ENCODE measurements at places on chromosomes 2 and 18.
A peak's percentile ranks its signal among the peaks of the same experiment; 100 is the strongest.

DNA sequence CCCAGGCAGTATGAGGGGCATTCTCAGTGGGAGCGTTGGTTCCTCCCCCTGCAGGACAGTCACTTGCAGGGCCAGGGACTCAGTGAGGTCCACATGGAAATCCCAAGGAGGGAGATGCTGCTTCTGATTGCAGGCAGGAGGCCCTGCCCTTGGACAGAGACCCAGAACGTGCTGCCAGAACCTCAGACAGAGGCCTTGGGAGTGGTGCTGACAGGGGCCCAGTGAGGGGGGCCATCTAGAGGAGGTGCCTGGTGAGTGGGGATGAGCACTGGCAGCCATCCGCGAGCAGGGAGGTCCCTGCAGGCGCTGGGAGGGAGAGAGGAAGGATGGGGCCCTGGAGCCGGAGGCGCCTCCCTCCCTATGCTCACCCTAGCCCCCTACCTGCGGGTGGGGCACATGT lies 133.1 kb downstream of the DYSF start:
- DNase-seq = no peak

DNA sequence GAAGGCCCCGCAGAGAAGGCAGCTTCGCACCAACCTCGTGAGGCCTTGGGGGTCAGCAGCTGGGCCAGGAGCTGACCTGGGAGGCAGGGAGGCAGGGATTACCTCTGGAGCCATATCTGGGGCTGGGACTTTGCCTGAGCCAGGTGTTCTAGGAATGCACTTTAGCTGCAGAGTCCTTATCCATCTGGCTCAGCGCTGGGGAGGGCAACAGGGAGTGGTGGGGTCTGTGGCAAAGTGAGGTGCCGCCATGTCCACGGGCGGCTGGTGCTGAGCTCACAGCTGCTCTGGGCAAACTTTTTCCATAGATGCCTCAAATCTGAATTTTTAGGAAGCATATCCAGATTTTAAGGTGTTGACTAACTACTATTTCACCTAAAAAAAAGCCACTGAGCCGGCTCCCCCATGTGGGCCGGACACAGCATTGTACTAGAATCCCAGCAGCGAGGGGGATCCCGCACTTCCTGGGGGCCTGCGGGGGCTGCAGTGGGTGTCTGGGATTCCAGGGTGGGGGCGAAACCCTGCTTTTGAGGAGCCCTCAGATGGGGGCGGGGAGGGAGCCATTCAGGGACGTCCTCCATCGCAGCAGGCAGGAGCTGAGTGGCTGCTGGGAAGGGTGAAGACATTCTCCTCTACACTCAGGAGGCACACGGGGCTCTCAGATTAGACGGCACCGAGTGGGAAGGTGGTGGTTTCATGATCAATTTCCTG lies 34.6 kb downstream of the RTP5 start:
- no peak for DNase-seq

GRCh38 chr2:75986617-75987016 lies 275.9 kb upstream of the GCFC2 start:
- DNase-seq = no peak

DNA sequence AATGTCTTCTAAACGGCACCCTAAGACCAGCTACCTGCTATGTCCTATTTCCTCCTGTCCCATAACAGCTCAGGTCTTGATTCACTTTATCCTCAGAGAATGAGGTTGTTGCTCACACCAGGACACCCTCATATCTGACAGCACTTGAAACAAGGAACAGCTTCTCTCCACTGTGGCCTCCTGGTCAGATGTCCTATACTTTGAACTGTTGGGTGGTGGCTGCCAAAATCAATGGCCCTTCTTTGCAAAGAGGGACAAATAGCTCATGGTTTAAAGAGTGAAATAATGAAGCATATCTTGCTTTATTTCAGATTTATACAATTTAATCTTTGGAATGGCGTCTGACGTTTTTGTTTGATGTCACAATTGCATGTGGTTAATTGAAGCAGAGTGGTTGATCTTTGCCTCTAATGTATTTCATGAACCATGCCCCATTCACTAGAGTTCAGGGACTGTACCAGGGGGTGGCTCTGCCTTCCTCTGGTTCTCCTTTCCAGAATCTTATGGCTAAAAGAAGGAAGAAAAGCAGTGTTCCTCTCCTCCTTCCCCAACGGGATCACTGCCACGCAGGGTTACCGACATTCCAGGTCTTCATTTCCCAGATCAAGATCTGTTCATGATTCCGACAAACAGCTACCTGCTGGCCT lies 24.1 kb upstream of the ZCCHC2 start:
- no peak for DNase-seq

GRCh38 chr2:183244300-183244844 lies 120.1 kb downstream of the NUP35 start:
- no peak for DNase-seq

GRCh38 chr2:19086231-19086651 lies 272.2 kb downstream of the OSR1 start:
- DNase-seq = no peak

DNA sequence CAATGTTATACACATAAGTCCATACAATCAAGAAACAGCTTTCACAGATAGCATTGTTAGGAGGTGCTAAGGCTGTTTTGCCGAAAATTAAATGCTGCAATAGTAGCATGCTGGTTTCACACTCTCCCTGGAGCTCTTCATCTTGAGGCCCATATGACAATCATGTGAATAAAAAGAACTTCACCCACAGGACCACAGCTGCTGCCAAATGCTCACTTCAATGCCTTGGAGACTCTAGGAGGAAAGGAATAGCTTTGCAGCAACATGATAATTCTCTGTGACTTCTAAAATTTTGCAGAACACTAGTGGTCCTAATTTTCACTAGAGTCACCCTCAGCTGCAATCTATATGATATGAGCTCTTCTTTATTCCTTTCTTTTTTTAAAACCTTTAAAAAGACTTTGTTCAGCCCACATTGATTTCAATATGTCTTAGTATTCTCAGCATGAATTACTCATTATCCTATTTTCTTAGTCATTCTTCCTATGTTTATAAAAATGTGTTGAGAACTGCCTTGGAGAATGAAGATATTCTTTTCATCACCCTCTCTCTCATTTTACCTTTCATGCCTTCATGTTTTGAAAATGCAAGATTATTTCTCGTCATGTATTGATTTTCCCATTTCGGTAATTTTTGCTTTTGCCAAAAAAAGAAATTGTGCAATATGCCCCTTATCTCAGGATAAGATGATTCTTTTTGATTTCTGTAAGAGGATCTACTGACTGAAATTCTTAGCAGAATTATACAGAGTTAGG lies 108.2 kb downstream of the PDE1A start:
- peak; percentile 42 for DNase-seq

DNA sequence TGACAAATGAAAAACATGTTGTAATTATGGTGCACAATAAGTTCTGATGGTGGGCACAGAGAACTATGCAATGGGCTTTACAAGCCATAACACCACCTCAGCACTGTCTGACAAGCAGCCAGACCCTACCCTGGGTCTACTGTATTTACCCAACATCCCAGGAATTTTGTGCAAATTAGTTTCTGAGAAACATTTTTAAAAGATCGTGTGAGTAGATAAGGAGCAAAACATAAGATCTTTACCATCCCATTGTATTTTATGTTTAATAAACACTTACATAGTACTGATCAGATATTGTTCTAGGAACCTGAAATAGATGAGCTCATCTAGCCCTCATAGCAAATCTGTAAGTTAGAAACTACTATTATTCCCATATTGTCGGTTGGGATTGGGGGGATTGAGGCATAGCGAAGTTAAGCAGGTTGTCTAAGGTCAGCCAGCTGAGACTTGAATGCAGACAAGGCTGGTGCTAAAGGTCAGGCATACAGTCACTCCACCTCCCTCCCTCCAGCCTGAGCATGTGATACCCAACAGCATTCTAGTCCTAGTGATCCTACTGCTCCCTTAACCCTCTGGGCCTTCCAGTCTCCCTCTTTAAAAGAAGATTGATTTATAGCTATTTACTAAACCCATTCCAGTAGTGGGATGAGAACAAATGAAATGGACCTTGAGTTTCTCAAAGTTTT lies 67.4 kb upstream of the STAM2 start:
- no peak for DNase-seq

DNA sequence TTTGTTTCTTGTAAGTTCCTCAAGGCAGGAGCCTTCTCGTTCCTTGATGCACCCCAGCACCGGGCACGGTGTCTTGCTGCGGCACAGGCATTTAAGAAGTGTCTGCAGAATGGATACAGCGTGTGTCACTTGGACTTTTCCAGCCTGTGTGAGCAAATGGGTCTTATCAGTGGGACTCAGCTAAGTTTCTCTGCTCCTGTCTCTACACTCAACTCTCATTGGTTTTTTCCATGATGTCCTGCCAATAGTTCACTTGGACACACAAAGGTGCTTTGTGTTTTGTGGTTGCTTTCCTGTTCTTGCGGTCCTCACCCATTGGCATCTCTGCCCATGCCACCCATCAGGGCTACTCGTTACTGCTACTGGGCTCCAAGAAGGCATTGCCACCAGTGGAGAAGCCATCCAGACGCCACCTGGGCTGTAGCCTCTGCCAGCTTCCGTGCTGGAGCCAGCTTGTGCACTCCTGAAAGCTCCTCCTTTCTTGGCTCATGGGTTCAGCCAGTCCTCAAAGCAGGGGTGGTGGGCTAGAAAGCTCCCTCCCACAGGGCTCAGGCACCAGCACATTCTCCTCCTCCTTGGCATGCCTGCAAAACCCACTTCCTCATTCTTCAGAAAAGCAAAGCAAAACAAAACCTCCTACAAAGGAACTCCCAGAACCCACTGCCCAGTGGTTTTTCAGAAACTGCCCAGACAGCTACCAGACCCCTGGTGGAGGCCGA lies 41.4 kb downstream of the IL1R2 start:
- DNase-seq = peak; percentile 99

DNA sequence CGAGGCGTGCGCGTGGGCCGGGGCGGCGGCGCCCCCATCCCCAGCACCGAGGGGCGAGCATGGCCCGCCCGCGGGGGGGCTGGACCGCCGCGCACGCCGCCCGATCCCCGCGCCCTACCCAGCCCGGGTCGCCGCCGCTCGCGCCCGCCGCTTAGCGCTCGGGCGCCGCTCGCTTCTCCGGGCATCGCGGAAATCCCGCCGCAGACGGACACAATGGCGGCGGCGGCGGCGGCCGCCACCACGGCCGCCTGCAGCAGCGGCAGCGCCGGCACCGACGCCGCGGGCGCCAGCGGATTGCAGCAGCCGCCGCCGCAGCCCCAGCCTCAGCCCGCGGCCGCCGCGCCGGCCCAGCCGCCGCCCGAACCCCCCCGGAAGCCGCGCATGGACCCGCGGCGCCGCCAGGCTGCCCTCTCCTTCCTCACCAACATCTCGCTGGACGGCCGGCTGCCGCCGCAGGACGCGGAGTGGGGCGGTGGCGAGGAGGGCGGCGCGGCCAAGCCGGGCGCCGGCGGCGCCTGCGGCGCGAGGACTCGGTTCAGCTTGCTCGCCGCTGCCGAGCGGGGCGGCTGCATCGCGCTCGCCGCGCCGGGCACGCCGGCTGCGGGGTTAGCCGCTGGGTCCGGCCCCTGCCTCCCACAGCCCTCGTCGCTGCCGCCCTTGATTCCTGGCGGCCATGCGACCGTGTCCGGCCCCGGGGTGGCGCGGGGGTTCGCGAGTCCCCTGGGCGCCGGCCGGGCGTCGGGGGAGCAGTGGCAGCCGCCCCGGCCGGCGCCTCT lies 453 bp downstream of the CABLES1 start:
- DNase-seq = no peak
